ENCODE measurements at places on chromosomes 3 and 15.

DNA sequence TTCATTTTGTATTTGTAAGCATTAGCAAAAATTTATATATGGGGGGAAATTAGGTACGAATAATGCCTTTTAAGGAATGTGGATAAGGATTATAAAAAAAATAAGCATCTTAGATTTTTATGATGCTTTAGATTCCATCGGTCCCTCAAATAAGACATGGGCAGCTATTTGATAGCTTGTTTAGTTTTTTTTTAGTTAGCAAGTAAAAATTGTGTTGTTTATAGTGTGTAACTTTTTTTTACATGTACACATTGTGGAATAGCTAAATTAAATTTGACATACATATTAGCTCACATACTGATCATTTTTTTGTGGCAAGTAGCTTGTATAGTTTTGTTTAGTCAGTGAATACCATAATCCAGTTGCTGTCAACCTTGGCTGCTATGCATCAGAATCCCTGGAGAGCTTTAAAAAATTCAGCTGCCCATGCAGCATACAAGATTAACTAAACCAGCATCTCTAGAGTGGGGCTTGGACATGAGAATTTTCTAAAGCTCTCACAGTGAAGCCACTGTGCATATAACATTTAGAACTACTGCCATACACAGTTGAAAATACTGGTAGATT, 53.9 kb downstream of the TMOD3 start:
- DNase-seq: no peak

DNA sequence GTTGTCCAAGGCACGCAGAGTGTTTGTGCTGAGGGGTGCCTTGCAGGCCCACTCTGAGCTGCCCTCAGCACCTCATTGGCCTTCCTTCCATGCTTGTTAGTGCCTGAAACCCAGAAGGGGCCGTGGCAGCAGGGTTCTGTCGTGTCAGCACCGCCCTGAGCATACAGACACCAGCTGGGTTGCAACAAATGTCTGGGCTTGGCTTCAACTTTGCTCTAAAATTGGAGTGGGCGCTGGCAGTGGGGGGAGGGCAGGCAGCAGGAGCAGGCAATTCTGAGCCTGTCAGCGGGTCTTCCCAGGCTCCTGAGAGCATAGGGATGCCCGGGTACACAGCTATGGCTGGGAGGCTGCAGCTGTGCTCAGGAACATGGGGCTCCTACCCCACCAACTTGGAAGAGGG, 464.3 kb downstream of the EPHA3 start:
- DNase-seq: no peak

- DNase-seq: no peak
Measured at GRCh38 chr15:91412138-91412928, 312.3 kb downstream of the SV2B start.

GRCh38 chr15:69818529-69818928, 279.2 kb downstream of the TLE3 start:
- DNase-seq: no peak

DNA sequence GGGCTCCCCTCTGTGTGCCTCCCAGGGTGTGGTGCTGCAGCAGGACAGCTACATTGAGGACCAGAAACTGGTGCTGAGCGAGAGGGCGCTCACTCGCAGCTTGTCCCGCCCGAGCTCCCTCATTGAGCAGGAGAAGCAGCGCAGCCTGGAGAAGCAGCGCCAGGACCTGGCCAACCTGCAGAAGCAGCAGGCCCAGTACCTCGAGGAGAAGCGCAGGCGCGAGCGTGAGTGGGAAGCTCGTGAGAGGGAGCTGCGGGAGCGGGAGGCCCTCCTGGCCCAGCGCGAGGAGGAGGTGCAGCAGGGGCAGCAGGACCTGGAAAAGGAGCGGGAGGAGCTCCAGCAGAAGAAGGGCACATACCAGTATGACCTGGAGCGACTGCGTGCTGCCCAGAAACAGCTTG, 53.7 kb downstream of the KLHL25 start:
- DNase-seq: no peak

DNA sequence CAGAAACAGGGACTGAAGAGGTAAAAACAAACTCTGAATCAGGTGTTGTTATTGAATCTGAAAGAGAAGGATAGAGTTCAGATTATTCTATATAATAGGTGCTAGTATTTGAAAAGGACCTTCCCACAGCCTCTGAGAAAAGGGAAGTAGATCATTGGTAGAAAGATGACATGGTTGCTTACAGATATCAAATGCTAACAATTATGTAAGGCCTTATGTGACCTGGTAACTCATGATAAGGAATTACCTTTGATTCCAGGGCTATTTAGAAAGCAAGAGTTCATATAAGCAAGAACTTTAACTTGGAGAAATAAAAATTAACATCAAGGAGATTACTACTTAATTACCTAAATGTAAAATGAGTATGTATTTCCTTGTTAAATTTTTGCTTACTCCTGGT, 7.6 kb downstream of the SLC27A2 start:
- DNase-seq: no peak

DNA sequence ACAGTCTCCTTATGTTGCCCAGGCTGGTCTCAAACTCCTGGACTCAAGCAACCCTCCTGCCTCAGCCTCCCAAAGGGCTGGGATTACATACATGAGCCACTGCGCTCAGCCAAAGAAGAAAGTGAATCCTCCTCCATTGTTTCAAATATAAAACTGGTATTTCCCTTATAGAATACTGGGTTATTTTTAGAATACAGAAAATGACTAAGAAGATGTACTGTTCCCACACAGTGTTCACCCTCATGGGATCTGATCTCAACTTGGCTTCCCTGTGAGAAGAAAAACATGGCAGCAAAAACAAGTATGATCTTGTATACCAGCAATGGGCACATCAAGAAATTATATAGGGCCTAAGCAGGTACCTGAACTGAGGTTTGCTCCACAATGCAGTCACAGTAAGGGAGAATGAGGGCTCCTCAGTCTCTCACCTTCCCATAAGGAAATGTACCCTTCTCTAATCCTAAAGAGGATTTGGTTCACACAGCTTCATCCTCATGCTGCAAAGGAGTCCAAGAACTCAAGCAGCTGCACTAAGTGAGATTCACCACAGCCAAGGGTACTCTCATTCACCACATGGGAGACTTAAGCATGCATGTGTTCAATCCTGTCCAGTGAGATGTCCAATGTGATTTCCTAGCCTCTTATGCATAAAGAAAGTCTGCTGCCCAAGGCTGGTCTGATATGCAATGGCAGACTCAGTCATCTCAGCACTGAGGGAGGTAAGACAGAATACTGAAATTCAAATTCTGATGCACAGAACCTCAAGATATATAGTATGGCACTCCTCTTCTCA, 25.8 kb downstream of the USP4 start:
- DNase-seq: no peak

DNA sequence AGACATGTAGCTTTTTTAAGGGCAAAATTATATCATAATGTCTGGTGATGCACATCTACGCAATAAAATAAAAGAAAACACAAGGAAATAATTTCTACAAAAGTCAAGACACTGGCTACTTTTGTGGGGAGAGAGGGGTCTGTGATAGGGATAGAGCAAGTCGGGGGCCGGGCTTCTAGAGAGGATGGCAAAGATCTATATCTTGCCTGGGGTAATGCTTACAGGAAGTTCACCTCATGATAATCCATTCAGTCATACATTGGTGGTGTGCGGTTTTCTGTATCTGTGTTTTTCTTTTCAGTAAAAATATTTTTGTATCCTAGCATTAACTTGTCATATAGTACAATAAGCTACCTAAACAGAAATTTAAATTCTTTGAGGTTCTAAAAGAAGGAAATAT, 178.8 kb downstream of the ARRDC4 start:
- no peak for DNase-seq

- no peak for DNase-seq
Measured at GRCh38 chr3:33834096-33834453, 35.6 kb downstream of the PDCD6IP start.

DNA sequence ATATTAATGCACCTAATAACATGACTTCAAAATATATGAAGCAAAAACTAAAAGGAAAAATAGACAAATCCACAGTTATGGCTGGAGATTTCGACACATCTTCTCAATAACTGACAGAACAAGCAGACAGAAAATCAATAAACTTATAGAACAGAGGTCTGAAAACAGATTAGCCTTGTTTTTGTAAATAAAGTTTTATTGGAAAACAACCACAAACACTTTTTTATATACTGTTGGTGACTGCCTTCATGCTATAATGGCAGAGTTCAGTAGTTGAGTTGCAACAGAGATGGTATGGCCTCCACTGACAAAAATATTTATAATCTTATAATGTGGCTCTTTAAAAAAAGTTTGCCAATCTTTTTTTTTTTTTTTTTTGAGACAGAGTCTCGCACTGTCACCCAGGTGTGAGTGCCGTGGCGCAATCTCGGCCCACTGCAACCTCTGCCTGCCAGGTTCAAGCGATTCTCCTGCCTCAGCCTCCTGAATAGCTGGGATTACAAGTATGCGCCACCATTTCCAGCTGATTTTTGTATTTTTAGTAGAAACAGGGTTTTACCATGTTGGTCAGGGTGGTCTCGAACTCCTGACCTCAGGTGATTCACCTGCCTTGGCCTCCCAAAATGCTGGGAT, 52.2 kb upstream of the GATA2 start:
- DNase-seq: no peak

GRCh38 chr3:153396581-153396980, 234.6 kb downstream of the RAP2B start:
- no peak for DNase-seq

DNA sequence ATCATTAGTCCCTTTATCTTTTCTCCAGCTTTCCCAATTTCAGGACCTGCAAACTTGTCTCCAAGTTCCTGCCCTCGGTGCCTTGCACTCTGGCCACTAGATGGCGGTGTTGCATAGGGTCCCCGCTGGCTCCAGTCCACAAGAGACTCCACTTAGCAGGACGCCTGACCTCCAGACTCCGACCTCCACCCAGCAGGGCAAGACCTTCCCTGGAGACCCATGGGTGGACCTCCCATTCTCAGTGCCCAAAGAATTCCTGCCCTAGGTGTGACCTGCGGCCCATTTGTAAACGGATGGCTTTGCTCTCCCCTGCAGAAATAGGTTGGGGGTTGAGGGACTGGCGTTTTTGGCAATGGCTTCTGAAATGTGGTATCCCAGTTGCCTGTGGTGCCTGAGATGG, 82.6 kb downstream of the LSM3 start:
- peak; percentile 68 for DNase-seq

DNA sequence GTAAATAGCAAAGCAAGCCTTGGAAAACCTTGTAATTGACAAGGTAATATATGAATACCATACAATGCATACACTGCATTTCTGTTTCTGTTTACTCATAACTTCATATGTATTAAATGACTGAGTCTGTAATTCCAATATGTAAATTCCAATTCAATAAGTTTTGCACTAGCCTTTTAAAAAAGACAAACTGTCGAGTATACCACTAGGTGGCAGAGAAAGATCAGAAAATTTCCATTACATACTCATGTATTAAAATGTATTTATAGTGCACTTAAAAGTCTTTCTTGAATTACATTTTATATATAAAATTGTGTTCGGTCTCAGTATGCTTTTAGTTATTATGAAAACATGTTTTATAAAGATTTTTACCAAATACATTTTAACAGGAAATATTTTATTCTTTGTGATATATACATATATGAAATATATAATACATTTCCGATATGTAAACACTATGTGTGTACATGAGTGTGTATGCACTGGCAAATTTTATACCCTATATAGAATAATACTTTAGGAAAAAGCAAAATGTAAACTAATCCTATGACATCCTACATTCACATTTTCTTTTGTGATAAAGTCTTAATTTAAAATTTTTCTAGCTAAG, 216.8 kb downstream of the VGLL3 start:
- no peak for DNase-seq

DNA sequence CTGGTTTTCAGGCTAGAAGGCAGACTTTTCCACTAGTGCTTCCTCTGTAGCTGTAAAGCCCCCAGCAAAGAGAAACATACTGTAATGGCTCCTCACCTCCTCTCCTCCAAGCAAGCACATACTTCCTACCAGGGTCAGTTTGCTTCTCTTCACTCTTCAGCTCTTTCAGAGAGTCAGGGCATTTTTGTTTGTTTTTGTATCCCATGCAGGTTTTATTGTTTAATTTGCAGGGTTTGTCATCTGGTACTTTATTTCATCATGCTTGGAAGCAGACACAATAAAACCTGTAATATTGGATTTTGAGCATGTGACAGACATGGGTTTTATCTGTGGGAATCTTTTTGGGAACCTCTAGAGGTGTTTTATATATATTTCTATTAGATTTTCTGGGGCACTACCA, 753.3 kb upstream of the ROBO1 start:
- DNase-seq: no peak

DNA sequence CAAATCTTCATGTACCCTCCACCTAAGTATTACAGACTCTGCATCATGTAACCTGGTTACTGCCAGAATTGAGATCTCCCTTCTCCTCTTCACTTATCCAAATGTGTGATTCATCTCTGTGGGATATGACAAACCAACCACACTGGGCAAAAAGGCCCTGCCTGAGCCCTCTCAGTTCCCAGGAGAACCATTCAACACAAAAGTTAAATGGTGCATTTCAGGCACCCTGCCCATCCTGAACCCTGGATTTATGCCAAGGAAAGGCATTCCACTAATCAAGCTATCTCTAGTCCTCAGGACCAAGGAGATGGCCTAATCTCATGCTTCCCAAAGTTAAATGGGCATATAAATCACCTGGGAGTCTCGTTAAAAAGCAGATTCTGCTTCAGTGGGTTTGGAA, 108.5 kb downstream of the TNIK start:
- peak; percentile 77 for DNase-seq

DNA sequence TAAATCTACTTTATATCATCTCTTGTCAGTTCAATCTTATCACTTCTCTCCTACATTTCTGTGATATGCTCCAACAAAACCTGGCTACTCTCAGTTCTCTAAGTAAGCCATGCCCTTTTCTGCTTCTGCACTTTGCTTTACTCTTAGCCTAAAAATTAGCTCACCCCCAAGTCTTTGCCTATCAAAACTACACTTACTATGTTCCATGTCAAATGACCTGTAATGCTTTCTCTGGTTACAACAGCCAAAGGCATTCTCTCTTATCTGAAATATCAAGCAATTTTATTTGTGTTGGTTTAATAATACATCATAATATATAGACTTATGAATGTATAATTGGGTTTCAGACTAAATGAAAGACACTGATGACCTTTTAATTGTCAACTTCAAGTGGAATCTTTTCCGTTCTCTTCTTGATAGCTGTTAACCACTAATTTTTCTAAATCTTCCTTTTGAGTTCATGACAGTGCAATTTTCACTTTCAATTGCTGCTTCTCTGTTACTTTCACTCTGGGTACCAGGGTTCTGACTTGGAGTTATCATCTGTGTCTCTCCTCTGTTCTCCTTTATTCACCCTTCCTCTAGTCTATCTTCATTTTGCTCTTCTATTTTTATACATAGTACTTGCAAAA, 619.0 kb upstream of the GOLIM4 start:
- DNase-seq: no peak
